ENCODE measurements at places on chromosomes 1 and 21. TPM values are rescaled to one million over a fixed set of nuclear protein-coding genes. Genes with fewer than 3 reads are reported as not detected.

GRCh38 chr1:85240174-85240601 lies 19.3 kb downstream of the C1orf52 start:
- DNase-seq: peak; percentile 30

Gene RUNX1
- 6.5 TPM for total RNA-seq

Gene TIPRL
- total RNA-seq: 48.5 TPM

GRCh38 chr1:169495046-169495775 lies 9.5 kb upstream of the SLC19A2 start:
- no peak for DNase-seq

DNA sequence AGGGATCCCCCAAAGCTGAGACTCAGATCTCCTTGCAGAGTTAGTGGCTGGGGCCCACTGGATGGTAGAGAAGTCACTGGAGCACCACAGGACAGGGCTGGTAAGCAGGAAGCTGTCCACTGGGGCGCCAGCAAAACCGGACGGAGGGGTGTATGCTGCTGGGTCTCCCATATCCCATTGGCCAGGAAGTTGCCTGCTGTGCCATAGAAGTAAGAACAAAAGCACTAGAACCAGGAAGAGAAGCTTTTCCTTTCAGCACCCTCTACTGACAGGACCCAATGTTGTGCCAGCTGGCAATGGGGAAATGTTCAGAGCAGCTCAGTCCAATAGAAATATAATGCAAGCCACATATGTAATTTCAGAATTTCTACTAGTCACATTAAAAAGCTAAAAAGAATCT lies 146.6 kb downstream of the SPATA46 start:
- DNase-seq: peak; percentile 41

DNA sequence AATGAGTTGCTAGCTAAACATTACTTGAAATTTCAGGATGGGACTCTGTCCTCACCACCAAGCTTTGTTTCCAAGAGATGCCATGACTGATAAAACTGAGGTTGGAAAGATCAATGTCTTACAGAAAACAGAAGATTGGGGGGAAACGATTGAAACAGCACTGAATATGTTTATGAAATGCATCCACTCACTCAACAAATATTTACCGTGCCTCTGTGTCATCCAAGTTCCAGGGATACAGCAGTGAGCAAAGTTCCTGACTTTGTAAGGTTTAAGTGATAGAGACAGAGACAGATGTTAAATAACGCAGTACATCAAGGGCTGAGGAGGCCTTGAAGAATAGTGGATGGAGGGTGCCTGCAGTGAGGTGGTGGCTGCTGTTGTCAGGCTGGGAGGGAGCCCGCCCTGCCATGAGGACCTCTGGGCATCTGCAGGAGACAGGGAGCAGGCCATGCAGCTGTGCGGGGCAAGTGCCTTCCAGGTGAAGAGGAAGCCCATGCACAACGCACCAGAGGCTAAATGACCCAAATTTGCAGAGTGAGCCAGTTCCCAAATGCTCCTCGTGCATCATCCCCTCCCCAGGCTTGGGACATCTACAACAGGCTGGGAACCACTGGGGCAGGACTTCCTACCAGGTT lies 108.0 kb downstream of the HLCS start:
- no peak for DNase-seq

DNA sequence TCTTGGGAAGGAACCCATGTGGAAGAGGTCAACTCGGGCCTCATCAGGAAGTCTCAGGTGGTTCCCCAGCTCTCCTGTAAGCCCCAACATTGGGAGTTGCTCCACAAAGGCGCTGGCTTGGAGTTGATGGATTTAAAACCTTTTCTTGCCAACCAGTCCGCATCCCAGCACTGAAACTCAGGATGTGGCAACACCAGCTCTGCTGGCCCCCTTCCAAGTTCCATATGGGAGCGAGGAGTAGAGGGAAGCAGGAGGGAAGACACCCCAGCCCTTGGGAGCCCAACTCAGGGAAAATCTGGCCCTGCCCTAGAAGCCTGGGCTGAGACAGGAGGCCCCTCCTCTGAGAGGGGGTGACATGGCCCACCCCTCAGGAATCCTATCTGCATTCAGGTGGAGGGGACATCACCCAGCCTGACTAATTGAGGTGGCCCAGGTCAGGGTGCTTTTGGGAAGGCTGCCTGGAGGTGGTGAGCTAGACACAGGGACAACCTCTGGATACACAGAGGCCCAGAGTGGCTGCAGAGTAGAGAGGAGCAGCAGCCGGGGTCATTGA lies 33.1 kb upstream of the DMBX1 start:
- peak; percentile 26 for DNase-seq

DNA sequence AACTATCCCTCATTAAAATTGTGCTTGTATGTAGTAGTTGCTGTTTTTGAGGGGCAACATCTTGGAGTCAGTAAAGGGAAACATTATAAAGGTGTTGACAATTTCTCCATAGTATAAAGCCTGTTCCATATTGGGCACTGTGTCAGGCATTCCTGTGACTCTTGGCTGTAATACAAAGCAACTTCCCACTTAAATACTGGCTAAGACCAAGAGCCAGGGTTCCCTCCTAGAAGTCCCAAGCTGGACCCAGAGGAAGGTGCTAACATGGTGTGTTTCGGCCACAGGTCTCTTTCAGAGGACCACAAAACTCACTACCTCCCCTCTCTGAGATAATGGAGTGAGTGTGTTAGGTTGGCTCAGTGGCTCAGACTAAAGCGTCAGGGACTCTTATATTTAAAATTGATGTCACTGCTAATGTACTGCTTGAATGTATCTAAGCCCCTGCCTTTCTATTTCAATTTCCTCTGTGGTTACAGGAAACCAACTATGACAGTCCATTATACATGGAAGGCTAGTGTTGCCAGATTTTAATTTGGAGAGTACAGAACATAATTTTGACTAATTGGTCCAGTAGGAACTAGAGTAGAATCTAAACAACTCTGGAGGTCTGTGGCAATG lies 74.7 kb upstream of the RGL1 start:
- DNase-seq: no peak

DNA sequence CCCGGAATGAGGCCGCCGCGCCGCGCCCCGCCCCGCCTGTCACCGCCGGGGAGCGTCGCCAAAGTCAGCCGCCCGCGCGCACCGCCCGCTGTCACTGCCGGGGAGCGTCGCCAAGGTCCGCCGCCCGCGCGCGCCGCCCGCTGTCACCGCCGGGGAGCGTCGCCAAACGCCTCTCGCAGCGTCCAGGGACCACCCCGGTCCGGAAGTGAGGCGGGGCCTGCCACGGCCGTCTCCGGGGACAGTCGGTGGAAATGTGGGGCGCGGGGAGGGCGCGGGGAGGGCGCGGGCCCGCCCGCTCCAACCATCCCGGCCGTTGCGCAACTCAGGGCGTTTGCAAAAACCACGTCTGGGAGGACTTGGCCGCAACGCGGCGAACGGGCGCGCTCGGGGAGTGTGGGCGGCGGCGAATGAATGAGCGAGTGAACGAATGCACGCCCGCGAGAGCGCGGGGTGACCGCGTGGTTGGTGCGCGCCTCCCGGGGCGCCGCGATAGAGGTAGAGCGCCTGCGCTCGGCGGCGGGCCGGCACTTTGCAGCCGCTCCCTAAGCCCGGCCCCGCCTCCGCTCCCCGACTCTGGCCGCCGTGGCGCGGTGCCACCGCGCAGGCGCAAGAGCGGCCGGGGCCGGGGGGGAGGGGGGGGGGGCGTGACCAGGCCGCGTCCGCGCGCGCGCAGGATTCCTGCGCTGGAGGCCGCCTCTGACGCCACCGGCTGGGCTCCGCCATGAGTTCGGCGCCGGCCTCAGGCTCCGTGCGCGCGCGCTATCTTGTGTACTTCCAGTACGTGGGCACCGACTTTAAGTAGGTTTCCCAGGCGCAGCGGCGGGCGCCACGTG lies at the start of the genes ACAP3 and PUSL1:
Gene ACAP3, minus strand, starts transcription at position 8 of the 833 bp plus-strand sequence. CDS start 115 bp downstream, outside the sequence.
Gene PUSL1, plus strand, starts transcription at position 675 of the 833 bp plus-strand sequence. Its CDS starts 47 bp downstream, at position 722.
- peak; percentile 88 for DNase-seq

DNA sequence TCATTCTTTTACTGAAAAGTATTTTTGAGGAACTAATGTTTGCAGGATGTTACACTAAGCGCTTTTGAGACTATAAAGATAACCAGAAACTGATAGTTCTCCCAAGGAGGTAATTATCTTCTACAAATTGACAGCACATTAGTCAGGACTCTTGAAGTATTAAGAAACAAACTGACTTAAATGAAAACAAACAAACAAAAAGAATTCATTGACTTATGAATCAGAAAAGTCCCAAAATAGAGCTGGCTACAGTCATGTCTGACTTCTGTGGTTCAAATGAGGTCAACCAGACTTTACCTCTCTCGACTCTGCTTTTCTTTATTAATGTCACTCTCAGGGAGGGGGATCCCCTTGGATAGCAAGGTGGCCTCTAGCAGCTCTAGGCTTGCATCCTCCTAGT lies 296.8 kb downstream of the TPR start:
- DNase-seq: no peak

- no peak for DNase-seq
Measured at GRCh38 chr1:162470216-162470615, 27.4 kb upstream of the UHMK1 start.

DNA sequence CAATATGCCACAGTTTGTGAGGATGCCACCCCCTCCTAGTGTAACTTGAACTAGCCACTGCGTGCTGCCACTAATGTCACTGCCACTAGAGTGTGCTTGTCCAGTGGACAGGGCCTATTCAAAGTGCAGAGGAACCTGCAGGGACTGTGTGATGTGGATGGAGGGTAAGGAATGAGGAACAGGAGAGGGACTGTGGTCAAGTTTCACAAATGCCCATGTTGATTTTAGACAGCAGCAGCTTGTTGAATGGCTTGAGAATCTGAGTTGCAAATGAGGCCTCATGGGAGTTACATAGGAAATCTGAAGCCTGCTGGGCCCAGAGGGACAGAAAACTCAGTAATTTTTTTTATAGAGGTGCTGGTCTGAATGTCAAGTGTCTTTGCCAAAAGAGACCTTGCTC lies 112.3 kb downstream of the HHAT start:
- no peak for DNase-seq

DNA sequence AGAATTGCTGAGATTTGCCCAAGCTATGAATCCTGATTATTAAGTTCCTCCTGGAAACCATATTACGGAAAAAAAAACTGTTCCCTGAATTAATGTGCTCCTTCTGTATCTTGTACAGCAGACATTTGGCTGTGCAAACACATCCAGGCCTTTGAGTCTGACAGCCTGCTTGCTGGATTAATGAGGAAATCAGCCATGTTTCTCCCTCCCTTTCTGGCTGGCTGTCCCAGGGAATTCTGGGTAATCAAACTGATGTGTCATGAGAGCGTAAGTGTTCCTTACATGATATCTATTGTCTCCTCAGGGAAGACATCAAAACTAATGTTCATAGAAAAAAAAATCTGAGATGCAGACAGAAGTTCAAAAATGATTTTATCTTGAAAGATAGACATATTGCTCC lies 18.8 kb downstream of the PGBD5 start:
- DNase-seq: no peak

DNA sequence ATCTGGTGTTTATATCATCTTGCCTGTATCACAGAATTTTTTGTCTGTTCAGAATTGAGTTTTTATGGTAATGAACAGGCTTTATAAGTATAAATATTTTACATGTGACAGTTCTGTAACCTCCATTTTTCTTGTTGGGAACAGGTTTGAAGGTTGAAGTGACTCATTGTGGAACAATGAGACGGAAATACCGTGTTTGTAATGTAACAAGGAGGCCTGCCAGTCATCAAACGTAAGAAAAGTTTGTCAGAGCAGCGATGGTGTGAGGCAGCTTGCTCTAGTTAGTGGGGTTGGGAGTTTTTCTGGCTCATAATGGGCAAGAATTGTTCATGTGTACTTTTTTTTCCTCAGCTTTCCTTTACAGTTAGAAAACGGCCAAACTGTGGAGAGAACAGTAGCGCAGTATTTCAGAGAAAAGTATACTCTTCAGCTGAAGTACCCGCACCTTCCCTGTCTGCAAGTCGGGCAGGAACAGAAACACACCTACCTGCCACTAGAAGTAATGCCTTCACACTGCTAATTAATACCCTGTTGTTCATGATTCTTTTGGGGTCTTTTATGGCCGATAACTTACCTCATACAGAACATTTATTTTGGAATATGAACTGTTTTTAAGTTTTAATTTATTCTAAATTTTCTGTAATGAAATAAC lies 75.2 kb upstream of the TEKT2 start:
- DNase-seq: peak; percentile 45

DNA sequence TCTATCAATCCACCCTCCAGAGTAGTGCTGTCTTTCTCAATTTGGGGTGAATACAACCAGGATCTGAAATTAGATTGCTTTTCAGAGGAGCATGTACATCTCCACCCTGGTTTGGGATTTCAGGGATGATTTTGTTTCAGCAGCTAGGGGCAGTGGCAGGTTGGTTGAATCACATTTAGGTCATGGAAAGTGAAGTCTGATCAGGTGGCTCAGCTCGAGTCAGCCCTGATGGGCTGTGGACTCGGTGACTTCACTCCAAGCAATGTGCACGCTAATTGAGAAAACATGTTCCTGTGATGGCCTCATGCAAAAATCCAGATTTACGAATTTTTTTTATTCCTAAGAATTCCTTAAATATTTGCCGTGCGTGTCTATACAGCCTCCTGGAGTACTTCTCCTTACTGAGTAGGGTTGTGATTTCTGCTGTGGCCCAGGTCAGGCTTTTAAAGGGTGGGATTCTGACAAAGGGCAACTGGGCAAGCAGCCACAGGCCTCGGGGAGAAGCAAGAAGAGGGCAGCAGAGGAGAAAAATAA lies 7.5 kb downstream of the NGF start:
- DNase-seq: peak; percentile 69

GRCh38 chr1:46317323-46317722 lies 13.8 kb downstream of the UQCRH start:
- no peak for DNase-seq

DNA sequence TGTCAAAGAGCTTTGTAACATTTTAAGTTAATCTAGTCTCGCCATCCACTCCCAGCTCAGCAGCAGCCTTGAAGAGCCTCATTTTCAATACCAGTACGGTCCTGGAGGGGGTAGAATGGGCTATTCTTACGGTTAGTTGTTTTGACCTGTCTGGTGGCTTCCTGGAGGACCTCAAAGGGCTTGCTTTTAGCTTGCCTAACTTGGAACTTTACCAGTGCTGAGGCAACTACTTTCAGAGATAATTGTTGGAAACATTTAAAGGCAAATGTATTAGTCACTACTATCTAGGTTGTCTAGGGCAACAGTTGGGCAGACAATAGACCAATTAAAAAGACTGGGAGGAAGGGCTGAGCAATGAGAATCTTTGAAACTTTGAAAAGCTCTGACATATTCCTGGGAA lies 56.0 kb downstream of the TTLL7 start:
- DNase-seq: peak; percentile 38

Gene SMIM1
- total RNA-seq: not detected

Gene ALG6
- total RNA-seq: 15.3 TPM

- no peak for DNase-seq
Measured at GRCh38 chr21:29194342-29194741, 63.9 kb downstream of the MAP3K7CL start.

- peak; percentile 54 for DNase-seq
Measured at GRCh38 chr1:210407207-210407886, 78.6 kb downstream of the HHAT start.

- DNase-seq: no peak
Measured at GRCh38 chr1:99282536-99282935, 18.2 kb downstream of the PLPPR4 start.
